T-cell (primary cell): ENCODE measurements at places on chromosomes 3 and 15. TPM values are rescaled to one million over a fixed set of nuclear protein-coding genes. Genes with fewer than 3 reads are reported as not detected.

DNA sequence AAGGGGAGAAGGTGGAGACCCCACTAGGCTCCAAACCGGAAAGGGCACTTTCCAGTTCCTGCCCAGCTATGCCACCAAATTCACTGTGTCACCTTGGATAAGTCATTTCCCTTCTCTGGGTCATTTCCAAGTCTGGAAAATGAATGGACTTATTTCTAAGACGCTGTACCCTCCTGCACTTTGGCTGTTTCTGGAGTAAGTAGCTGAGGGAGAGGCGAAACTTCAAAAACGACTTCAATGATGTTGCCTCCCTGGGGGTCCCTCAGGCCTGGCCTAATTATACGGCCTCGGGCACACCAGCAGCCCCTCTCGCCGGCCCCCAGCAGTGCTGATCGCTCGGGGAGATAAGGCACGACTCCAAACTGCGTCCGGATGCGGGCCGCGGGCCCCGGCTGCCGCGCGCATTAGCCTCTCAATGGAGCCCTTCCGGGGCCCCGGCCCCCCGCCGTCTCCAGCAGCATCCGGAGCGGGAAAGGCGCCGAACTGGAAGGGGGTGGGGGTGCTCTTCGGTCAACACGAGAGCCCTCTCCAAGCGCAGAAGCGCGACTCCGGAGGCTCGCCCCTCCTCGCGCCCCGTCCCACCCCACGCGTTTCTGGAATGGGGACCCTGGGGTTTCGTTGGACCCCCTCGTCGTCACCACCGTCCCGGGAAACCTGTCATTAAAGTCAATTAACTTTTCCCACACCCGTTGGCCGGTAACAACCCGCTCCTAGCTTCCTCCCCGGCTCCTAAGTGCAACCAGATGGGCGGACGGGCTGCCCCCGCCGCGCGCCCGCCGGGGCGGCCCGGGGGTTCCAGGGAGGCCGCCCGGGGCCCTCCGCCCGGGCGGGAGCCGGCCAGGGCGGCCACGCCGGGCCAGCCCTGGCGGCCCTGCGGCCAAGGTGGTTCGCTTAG lies 4.8 kb downstream of the HES1 start:
- H3K4me1 ChIP-seq = peaks cover 23% of the 10 kb centered on the region
- no peaks in the 10 kb centered on the region for H3K27me3 ChIP-seq
- no peaks in the 10 kb centered on the region for H3K36me3 ChIP-seq
- DNase-seq = no peak
- H3K27ac ChIP-seq = no peak overlapping the region
- H3K4me3 ChIP-seq = peak overlapping the region; percentile 28

GRCh38 chr3:129224984-129225393 lies 24.4 kb upstream of the COPG1 start:
- H3K27me3 ChIP-seq = no peaks in the 10 kb centered on the region
- H3K36me3 ChIP-seq = no peaks in the 10 kb centered on the region
- peaks cover 18% of the 10 kb centered on the region for H3K4me1 ChIP-seq
- no peak overlapping the region for H3K27ac ChIP-seq
- no peak overlapping the region for H3K4me3 ChIP-seq

GRCh38 chr3:447671-448070 lies 251.1 kb downstream of the CHL1 start:
- H3K4me3 ChIP-seq = no peak overlapping the region
- no peaks in the 10 kb centered on the region for H3K27me3 ChIP-seq
- no peaks in the 10 kb centered on the region for H3K36me3 ChIP-seq
- H3K4me1 ChIP-seq = no peaks in the 10 kb centered on the region
- no peak overlapping the region for H3K27ac ChIP-seq

DNA sequence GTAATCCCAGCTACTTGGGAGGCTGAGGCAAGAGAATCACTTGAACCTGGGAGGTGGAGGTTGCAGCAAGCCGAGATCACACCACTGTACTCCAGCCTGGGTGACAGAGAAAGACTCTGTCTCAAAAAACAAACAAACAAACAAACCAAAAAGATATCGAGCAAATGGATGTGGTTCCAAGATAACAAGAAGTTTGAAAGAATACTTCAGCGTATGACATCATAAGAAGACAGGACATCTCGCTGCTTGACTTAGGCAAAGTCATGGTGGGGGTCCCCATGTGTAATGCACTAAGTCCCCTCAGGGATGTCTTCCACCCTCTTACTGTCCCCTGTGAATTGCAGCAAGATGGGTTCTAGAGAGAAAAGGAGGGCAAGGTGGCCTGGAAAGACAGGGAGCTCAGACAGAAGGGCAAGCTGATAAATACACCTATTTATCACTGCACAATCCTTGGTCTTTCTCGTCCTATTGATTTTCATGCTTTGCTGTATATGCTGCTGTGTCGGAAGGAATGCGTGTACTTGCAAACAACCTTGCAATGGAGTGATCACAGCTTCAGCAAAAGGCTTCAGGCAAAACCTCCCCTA lies 115.0 kb downstream of the BDH1 start:
- no peak for DNase-seq
- H3K27ac ChIP-seq = no peak overlapping the region
- H3K36me3 ChIP-seq = no peaks in the 10 kb centered on the region
- H3K4me3 ChIP-seq = no peak overlapping the region

The ACOX2 gene
- not detected for total RNA-seq

The AQP9 gene
- 0.09 TPM for total RNA-seq

DNA sequence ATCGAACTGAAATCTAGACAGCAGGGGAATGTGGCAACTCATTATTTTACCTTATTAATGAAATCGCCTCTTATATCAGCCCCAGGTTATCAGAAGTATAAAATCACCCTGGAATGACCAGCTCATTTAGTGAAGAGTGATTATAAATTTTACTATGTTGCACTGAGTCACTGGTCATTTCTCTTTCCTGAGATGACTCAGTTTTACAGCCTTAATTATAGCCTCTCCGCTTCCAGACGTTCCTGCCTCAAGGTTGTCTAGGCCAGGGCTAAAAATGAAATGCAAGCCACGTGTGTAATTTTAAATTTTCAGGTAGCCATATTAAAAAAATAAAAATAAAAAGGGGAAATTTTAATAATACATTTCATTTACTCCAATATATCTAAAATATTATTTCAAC lies 33.3 kb downstream of the DET1 start:
- H3K4me3 ChIP-seq = no peak overlapping the region
- no peak overlapping the region for H3K27ac ChIP-seq
- DNase-seq = no peak
- no peaks in the 10 kb centered on the region for H3K27me3 ChIP-seq
- no peaks in the 10 kb centered on the region for H3K36me3 ChIP-seq

The FEZF2 gene
- not detected for total RNA-seq

The GP9 gene
- total RNA-seq = not detected

DNA sequence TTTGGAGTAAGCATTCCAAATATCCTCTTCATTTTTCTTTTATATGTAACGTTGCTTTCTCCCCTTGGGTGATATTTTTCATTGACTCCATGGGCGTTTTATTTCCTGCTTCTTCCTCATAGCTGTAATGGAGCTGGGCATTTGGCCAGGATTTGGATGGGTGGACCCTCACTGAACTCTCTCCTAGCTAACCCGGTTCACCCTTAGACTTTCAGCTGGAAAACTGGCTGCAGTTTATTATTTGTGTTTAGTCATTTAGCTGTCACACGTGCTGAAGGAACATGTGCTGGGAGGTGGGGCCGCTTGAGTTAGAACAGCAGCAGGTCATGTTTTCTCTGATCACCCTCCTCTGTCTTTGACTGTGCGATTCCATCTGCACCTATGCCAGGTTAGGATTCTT lies 407.6 kb downstream of the ZIC1 start:
- no peaks in the 10 kb centered on the region for H3K27me3 ChIP-seq
- H3K36me3 ChIP-seq = no peaks in the 10 kb centered on the region
- H3K4me1 ChIP-seq = no peaks in the 10 kb centered on the region
- H3K27ac ChIP-seq = no peak overlapping the region

DNA sequence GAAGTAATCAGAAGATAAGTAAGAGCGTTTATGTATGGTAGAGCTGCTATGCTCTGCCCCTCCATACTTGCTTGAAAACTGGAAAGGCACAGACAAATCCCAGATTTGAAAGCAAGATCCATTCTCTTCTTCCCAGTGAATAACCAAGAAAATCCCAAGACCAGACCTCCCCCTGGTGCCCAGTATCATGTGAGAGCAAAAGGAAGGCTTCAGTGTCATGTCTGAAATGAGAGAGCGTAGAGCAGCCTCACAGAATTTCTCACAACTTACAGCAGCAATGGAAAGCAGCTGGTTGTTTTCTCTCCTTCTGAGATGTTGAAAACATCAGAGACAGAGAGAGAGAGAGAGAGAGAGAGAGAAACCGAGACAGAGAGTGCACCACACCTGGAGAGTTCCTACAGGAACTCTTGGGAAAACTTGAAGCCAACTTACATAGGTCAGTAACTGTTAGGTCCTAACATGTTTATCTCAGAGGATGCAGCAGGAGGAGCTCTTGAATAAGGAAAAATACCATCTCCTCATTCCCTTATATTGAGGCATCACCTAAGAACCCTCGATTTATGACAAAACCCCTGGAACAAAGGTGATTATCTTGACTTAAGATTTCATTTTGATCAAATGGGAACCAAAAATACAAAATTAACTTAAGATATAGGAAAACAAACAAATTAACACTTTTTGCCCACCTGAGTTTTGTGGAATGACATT lies 273.3 kb downstream of the NSUN3 start:
- DNase-seq = no peak
- no peak overlapping the region for H3K4me3 ChIP-seq
- no peaks in the 10 kb centered on the region for H3K4me1 ChIP-seq
- no peaks in the 10 kb centered on the region for H3K36me3 ChIP-seq

DNA sequence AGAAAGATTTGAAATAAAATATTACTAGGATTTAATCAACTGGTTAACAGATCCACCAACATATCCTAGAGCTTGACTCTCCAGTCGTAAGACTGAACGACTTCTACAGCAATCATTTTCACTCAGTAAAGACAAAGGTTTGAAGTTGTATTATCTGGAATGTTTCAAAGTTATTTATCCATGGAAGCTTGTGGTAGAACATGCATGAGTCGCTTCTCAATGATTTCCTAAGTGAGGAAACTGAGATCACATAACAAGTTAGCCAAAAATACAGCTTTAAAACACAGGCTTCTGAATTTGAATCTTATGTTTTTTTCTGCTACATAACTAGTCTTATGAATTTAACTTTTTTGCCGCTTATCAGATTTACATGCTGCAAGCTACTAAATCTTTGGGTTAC lies 241.8 kb downstream of the FOXP1 start:
- no peaks in the 10 kb centered on the region for H3K36me3 ChIP-seq
- no peak overlapping the region for H3K4me3 ChIP-seq
- no peaks in the 10 kb centered on the region for H3K27me3 ChIP-seq
- DNase-seq = no peak
- H3K27ac ChIP-seq = no peak overlapping the region

The GPR149 gene
- not detected for total RNA-seq

The PLSCR5 gene
- not detected for total RNA-seq

The TMC3 gene
- total RNA-seq = not detected

The AADACL2 gene
- not detected for total RNA-seq

DNA sequence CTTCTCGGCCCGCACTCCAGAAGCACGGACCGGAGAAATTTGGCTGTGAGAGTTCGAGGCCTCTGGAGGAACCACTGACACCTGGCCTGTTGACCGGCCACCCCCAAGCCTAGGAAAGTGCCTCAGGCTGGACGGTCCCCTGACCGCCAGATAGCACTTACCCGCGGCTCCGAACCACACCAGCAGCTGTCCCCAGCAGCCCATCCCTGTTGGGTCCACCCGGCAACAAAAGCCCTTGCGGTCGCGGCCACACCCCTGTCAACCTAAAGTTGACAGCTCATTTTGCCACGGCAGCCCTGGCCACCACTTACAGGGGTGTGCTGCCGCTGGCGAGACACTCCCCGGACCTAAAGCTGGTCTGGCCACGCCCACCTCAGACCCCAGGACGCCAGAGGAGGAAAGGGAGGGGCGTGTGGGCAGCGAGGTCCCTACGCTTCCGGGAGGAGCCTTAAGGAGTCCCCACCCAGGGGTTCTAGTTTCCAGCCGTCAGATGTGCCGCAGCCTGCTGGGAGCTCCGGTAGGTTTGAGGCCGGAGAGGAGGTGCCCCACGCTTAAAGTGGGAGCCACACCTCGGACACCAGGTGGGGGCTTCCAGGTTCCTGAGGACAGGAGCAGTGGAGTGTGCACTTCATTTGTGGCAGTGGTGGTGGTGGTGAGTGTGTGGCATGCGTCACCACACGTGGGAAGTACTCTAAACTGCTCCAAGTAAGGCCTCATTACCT lies at the start of gene LTK:
Gene LTK, minus strand, starts transcription at position 322 of the 722 bp plus-strand sequence. Its CDS starts 118 bp downstream, at position 204.
- H3K4me1 ChIP-seq = peaks cover 11% of the 10 kb centered on the region
- peak within 1 kb of the TSS; percentile 75 for H3K4me3 ChIP-seq
- peaks cover 5% of the 10 kb centered on the region for H3K27me3 ChIP-seq
- H3K27ac ChIP-seq = peak within 1 kb of the TSS; percentile 38
- no peak for DNase-seq
- no peaks in the 10 kb centered on the region for H3K36me3 ChIP-seq

The NR2E3 gene
- total RNA-seq = not detected

DNA sequence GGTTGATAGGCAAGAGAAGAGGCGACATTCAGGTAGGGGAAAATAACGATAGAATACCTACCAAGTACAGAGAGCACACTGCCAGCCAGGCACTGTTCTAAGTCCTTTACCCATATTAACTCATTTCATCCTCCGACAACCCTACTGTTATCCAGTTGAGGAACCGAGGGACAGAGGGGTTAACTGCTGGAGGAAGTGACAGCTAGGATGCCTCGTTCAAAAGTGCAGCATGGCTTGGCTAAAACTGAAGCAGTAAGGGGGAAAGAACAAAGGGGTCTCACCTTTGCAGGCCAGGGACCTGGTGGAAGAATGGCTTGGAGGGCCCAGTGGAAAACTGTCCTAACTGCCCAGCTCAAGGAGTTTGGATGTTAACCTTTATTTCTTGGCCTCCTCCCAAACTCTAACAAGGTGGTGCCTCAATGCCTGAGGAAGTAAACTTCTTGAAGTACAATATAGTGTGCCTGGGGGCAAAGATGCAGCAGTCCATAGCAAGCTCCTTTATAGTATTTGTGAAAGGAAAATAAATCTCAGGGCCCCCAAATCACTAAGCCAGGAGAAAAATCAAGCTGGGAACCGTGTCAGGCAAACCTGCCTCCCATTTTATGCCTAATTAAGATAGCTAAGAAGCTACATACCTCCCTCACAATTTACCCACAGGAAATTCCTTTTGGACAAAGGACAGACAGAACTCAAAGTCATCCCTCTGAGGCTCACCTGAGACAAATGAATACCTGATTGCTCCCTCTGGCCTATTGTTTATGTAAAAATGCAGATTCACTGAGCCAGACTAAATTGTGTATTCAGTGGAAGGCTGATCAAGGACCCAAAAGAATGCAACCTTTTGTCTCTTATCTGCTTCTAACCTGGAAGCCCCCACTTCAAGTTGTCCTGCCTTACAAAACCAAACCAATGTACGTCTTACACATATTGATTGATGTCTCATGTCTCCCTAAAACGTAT lies 1.6 kb upstream of the ITGB5 start:
- H3K4me3 ChIP-seq = no peak overlapping the region
- H3K4me1 ChIP-seq = peaks cover 14% of the 10 kb centered on the region
- no peaks in the 10 kb centered on the region for H3K36me3 ChIP-seq
- H3K27me3 ChIP-seq = peaks cover 2% of the 10 kb centered on the region

The ATP13A5 gene
- total RNA-seq = not detected

GRCh38 chr15:70096215-70097062 lies 1.3 kb downstream of the TLE3 start:
- H3K36me3 ChIP-seq = peaks cover 9% of the 10 kb centered on the region
- peak overlapping the region; percentile 21 for H3K27ac ChIP-seq
- peaks cover 10% of the 10 kb centered on the region for H3K27me3 ChIP-seq
- DNase-seq = peak; percentile 28
- peaks cover 49% of the 10 kb centered on the region for H3K4me1 ChIP-seq

GRCh38 chr3:34202975-34203374 lies 404.5 kb downstream of the PDCD6IP start:
- no peak overlapping the region for H3K4me3 ChIP-seq
- no peak for DNase-seq
- no peaks in the 10 kb centered on the region for H3K36me3 ChIP-seq
- peaks cover 2% of the 10 kb centered on the region for H3K4me1 ChIP-seq

GRCh38 chr3:128072454-128073184 lies 20.4 kb downstream of the SEC61A1 start:
- H3K36me3 ChIP-seq = peaks cover 52% of the 10 kb centered on the region
- no peak overlapping the region for H3K4me3 ChIP-seq
- no peak for DNase-seq
- peaks cover 17% of the 10 kb centered on the region for H3K27me3 ChIP-seq
- no peak overlapping the region for H3K27ac ChIP-seq
